ENCODE measurements at places on chromosomes 3 and 15.

- no peaks in the 10 kb centered on the region for H3K27me3 ChIP-seq
- peaks cover 4% of the 10 kb centered on the region for H3K36me3 ChIP-seq
- H3K27ac ChIP-seq, result no peak overlapping the region
- peaks cover 25% of the 10 kb centered on the region for H3K4me1 ChIP-seq
- no peak for DNase-seq
These were observed 53.5 kb downstream of the SEMA5B start for GRCh38 chr3:122973893-122974615.

DNA sequence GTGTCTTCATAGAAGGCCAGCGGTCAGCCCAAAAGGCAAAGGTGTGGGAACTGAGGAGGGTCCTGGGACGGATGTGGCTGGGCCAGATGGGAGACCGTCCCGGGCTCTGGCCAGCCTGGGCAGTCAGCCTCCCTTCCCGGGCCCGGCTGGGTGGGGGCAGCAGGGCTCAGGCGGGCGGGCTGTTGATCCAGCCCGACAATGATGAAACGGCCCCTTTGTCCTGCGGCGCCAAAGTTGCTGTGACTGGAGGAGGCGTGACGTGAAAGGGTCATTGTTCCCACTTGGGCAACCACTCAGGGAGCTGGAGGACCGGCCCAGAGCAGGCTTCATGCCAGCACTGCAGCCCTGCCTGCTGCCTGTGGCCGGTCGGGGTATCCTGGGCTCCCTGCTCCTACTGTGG lies 16.5 kb downstream of the DUSP7 start:
- no peaks in the 10 kb centered on the region for H3K27me3 ChIP-seq
- DNase-seq, result no peak
- peak overlapping the region; percentile 84 for H3K27ac ChIP-seq
- no peak overlapping the region for H3K4me3 ChIP-seq
- H3K4me1 ChIP-seq, result no peaks in the 10 kb centered on the region
- H3K36me3 ChIP-seq, result no peaks in the 10 kb centered on the region

DNA sequence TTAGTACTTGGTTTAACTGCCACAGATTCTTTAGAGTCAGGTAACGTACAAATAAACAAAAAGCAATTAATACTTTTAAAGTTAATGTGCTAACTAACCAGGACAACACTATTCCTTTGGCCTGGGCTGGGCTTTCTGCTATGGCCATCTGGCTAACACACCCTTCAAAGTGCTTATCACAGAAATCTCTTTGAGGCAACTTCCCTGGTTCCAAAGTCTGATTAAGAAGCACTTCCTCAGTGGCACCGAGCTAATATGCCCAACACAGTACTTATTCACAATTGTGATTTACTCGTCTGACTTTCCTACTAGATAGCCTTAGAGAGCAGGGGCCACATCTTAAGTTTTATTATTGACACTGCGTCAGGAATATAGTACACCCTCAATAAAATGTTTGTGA lies 191.4 kb downstream of the MEIS2 start:
- no peaks in the 10 kb centered on the region for H3K27me3 ChIP-seq
- H3K4me3 ChIP-seq, result no peak overlapping the region
- no peak overlapping the region for H3K27ac ChIP-seq
- no peak for DNase-seq

DNA sequence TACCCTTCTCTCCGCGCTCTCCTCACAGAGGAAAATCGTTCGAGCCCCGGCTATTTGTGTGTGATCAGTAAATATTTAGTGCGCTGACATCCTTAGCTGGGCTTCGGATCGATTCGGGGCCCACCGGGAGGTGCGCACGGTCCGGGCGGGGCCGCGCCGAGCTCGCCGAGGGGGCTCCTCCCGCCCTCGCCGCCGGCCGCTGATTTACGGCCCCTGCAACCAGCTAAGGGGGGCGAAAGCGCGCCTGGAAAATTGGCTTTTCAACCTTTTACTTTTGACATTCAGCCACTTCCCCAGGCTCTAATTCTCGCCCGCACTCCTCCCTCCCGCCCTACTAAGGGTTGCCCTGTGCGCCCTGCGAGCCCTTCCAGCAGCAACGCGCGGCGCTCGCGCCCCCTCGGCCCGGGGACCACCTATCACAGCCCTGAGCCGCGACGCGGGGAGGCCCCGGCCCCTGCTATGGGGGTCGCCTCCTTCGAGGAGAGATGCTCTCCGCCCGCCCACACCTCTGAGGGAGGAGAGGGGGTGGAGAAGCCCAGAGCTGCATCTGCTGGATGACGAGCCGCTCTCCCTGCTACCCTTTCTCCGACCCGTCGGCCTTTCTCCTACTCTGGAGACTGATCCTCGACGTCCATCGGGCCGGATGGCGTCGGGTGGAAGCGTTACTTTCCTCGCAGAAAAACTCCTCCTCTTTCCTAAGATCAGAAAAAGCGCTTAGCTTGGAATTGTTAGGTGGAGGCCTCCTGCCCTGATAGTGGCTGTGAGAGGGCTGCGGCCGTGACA lies 7.8 kb upstream of the NR2F2 start:
- no peaks in the 10 kb centered on the region for H3K4me1 ChIP-seq
- H3K36me3 ChIP-seq, result no peaks in the 10 kb centered on the region

DNA sequence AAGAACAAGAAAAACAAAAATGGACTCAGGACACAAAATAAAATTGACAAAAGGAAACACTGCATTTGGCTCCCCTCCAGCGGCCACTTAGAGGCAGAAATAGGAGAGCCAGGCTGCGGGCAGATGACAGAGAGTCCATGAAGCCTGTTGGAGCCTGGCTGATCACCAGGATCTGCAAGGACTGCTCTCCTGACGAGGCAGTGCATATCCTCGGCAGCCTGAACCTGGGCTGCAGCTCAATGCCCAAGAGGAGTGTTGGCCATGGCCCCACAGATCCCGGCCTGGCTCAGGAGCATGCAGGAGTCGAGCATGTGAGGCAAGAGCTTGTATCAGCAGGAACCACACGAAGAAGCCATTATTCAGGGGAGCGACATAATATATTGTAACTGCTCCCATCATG lies 199.8 kb downstream of the STT3B start:
- H3K4me3 ChIP-seq, result no peak overlapping the region
- no peaks in the 10 kb centered on the region for H3K27me3 ChIP-seq
- no peak for DNase-seq

DNA sequence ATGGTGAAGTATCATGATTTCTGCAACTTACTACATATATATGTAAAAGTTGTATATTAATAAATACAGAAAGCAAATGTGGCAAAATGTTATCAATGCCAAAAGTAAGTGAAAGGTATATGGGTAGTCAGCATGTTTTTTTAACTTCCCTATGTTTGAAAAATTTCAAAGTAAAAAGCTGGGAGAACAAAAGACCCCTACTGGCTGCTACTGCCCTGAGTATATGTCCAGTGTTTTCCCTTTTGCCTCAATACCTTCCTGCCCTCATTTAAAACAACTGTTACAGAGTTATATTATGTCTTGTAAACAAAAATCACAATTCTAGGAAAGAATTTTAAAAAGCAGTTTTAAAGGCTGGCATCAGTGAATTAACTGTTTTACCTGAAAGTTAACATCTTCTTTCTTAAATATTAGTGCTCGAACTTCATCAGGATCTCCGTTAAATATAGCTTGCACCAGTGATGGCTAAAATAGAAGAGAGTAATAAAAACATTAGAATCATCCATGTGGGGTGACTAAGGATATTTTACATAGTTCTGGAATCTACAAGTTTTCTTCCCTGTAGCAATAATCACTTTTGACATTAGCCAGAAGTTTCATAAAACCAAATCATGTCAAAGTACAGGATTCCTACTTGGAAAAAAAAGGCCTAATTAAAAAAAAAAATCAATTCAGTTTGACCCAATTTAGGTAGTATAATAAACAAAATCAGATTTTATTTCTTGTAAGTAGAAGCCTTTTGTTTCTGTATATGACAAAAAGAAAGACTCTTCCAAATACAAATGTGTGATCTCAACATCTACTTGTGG lies 2.7 kb downstream of the ANKRD28 start:
- H3K27me3 ChIP-seq, result no peaks in the 10 kb centered on the region
- H3K4me3 ChIP-seq, result no peak overlapping the region
- H3K36me3 ChIP-seq, result peaks cover 5% of the 10 kb centered on the region
- no peak for DNase-seq

DNA sequence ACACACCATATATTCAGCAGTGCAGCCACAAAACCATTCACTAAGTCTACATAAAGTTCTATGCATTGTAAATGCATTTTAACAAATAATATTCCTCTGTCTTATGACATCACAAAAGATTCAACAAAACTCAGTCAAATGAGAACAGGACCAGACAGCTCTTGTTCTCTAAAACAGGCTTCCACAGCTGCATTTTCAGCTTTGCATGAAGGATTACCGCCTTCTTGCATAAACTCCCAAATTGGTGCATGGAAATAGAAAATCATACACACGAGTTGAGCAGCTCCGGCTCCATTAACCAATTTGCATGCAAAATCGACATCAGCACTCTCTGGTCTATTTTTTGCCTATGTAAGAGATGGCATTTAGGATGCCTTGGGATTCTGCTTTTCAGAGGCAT lies 66.4 kb downstream of the RFTN1 start:
- H3K27ac ChIP-seq, result no peak overlapping the region
- no peak for DNase-seq
- no peaks in the 10 kb centered on the region for H3K36me3 ChIP-seq
- H3K27me3 ChIP-seq, result no peaks in the 10 kb centered on the region

- DNase-seq, result no peak
- peak overlapping the region; percentile 90 for H3K4me3 ChIP-seq
- no peak overlapping the region for H3K27ac ChIP-seq
- no peaks in the 10 kb centered on the region for H3K4me1 ChIP-seq
- peaks cover 18% of the 10 kb centered on the region for H3K36me3 ChIP-seq
- H3K27me3 ChIP-seq, result no peaks in the 10 kb centered on the region
These were observed 1.0 kb upstream of the ZNF620 start for GRCh38 chr3:40504636-40505430.

- DNase-seq, result no peak
- no peaks in the 10 kb centered on the region for H3K36me3 ChIP-seq
- H3K4me1 ChIP-seq, result peaks cover 3% of the 10 kb centered on the region
- H3K27ac ChIP-seq, result no peak overlapping the region
- no peak overlapping the region for H3K4me3 ChIP-seq
These were observed 309.9 kb upstream of the THBS1 start for GRCh38 chr15:39270934-39271333.

DNA sequence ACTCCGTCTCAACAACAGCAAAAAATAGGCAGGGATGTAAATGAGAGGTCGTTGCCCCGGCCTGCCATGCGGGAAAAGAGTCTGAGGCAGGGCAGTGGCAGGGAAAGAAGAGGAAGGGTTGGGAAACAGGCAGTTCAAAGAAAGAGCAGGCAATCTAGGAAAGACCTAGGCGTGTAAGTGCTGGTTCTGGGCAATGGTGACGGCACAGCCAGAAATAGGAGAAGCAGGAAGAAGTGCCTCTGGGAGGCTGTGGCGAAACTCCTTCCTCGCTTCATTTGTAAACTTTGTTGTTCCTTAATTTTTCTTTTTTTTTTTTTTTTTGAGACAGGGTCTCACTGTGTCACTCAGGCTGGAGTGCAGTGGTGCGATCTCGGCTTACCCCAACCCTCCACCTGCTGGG lies 4.3 kb downstream of the SLC51A start:
- H3K27me3 ChIP-seq, result no peaks in the 10 kb centered on the region
- H3K27ac ChIP-seq, result no peak overlapping the region
- no peak for DNase-seq
- no peaks in the 10 kb centered on the region for H3K36me3 ChIP-seq
- H3K4me1 ChIP-seq, result peaks cover 6% of the 10 kb centered on the region

- no peak overlapping the region for H3K4me3 ChIP-seq
- no peak overlapping the region for H3K27ac ChIP-seq
- no peaks in the 10 kb centered on the region for H3K4me1 ChIP-seq
- peak; percentile 13 for DNase-seq
- no peaks in the 10 kb centered on the region for H3K27me3 ChIP-seq
These were observed 96.3 kb upstream of the ALDH1A3 start for GRCh38 chr15:100783291-100783690.
